ENCODE measurements at places on chromosomes 2 and 18.
A peak's percentile ranks its signal among the peaks of the same experiment; 100 is the strongest.

- DNase-seq: peak; percentile 8
Measured at GRCh38 chr2:120675460-120676130, 60.1 kb upstream of the GLI2 start.

DNA sequence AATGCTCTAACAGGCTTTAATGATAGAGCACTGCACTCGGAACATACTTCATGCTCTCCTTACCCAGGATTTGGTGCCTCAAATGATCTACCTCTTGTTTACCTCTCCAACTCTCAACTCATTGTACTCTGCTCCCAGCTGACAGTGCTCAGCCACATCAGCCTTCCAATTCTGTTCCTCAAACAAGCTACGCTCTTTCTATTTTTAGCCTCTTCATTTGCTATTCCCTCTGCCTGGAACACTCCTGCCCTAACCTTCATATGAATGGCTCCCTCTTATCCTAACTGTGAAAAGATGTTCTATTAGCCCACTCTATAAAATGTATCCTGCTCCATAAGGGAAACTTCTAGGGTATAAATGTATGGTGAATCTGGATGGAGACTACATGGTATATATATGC is 42.5 kb downstream of the PIGN start:
- no peak for DNase-seq

- DNase-seq: no peak
Measured at GRCh38 chr2:218291318-218292047, 820 bp downstream of the TMBIM1 start.

- no peak for DNase-seq
Measured at GRCh38 chr2:159913900-159914299, 115.9 kb upstream of the CD302 start.

DNA sequence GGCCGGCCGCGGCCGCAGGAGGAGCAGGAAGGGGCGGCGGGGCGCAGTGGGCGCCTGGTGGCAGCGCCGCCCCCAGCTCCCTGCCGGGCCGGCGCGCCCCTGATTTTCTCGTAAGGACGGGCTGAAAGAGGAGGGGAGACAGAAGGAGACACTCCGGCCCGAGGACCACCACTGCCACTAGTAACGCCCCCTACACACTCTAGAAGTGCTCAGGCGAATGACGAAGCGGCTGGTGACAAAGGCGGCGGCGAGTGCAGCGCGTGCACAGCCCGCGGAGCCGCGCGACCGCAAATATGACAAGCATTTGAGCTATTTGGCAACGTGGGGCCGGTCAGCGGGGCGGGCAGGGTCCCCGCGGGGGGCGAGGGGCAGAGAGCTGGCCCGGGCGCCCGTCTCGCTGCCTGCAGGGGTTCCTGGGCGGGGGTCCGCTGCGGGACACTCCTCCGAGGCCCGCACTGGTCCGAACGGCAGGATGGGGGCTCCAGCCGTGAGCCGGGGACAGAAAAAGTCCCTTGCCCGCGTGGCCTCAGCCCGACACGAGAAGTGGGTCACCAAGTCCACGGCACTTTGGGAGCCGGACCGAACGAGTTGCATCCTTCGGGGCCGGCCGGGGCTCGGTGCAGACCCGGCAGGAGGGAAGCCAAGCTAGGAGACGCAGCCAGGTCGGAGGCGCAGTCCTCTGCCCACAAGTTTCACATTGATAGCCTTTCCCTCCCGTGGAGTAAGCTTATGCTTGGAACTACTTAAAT is 524 bp upstream of the SERTAD2 start:
- DNase-seq: no peak

DNA sequence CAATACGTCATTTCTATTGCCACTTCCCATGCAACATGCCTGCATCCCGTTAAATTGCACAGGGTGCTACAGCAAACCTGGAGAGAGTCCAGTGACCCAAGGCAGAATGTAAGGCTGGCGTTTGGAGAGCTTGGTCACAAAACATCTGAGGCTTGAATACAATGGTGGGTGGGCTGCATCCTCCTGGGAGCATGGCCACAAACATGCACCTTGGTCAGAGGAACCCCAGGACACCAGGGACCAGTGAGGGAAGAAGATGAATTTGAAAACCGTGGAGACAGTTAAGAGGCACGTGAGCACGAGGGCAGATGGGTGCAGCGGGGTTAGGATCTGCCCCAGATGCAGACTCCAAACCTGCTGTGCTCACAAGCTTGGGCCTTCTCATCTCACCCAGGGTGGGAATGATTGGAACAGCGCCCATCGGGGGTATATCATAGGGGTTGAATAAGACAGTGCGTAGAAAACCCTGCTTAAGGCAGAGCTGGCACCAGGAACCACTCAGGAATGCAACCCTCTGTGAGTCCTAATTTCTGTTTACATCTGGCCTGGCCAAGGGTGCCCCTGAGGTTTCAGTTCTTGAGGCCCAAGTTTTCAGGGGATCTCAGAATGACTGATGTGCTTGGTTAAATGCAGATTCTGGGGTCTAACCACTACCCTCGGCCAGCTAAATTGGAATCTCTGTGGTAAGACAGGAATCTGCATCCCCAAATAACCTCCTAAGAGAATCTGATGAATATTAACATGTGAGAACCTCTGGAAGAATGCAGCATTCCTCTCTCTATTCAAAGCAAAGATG is 97.2 kb downstream of the ARL4C start:
- DNase-seq: no peak

DNA sequence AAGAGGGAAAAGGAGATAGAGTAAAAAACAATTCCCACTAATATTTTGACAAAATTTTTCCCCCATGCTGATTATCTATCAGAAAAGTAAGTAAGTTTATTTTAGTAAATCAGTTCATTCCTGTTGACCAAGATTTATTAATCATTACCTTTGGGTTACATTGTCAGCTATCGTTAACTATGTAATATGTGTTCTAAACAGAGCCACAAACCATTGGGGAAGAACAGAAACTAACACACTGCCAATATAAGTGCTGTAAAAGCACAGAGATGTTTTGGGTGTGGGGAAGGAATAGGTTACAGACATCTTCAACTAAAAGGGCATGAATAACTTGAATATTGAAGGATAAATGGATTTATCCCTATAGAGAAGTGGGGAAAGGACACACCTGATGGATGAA is 42.5 kb upstream of the ACADL start:
- DNase-seq: no peak

GRCh38 chr2:205994344-205994743 is 91.6 kb downstream of the INO80D start:
- DNase-seq: no peak

- DNase-seq: no peak
Measured at GRCh38 chr2:68588589-68588988, 54.8 kb upstream of the PROKR1 start.

DNA sequence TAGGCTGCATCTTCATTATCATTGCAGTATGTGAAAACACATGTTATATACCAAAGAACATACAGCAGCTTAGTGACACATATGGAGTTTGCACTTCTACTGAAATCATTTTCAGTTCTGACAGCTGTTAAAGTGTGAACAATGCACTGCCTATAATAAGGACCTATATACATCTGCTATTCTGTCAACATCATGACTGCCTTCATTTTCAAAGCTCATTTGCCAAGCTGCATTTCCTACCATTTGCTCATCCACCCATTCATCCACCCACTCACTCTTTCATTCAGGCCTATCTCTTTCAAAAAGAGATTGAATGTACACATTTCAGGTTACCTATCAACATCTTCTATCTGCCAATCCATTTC is 81.7 kb upstream of the STK17B start:
- no peak for DNase-seq

DNA sequence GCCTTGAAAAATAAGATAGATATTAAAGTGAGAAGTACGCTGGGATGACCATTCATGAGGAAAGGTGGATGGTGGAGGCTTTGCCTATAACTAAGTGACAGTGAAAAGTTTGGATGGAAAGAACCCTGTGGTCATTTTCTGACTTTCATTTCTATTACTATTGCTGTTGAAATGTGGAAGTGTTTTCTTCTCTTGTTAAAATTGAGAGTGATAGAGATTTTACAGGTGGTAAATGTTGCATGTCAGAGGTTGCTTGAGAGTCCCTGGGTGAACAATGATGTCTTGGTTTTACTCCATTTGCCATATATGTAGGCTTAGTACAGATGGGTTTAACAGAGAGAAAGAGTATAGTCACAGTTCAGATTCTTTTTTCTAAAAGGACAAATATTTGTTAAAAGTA is 18.4 kb downstream of the NCOA1 start:
- no peak for DNase-seq

GRCh38 chr2:235106874-235107639 is 155.2 kb downstream of the SH3BP4 start:
- DNase-seq: no peak

DNA sequence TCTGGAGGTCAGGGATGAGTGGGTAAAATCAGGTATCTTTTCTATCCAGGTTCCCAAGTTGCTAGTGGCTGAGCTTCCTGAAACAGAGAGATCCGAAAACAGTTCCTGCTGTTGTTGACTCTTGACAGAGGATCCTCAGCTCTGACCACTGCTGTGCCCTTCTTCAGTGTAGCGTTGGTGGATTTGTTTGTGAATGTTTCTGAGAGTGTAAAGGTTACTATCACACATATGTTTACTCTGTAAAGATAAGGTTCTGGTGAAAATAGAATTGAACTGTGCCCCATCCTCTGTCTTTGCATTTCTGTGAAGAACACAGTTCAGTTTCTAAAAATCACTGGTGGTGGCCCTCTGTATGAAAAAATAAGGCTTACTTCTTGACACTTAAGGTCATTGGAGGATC is 119.8 kb downstream of the LDLRAD4 start:
- DNase-seq: no peak

DNA sequence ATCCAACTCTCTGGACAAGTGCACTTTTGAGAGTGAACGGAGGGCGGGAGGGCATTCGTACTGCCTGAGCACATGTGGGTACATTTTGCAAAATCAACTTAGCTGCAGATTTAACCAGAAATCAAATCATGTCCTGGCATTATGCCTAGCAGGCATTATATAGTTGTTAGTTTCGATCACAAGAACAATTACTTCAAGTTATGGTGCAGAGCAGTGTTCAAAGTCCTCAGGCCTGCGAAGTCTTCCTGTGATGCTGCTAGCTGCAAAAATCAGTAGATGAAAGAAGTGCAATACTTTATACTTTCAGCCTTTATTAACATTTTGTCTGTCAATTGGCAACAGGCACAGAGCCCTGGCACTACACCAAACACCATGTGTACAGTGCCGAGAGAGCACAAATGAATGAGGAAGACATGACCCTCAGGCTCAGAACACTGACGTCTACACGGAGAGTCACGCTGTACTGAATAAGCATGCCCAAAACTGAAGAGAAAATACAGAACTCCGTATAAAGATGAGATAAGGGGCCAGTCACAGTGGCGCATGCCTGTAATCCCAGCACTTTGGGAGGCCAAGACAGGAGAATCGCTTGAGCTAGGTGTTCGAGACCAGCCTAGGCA is 92.1 kb upstream of the CREB1 start:
- no peak for DNase-seq

DNA sequence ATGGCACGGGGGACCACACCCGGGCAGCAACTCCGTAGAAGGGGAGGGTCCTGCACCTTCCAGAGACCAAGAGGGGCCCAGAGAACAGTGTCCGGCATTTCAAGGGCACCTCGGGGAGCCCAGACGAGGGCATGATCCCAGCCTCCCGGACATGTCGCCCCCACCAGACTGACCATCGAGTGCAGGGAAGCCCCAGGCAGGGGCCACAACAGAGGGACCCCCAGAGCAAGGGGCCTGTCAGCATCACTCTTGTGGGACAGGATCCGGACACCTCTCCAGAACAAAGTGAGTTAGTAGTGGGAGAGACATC is 50.4 kb upstream of the CTDP1 start:
- no peak for DNase-seq

- no peak for DNase-seq
Measured at GRCh38 chr2:30448308-30448707, 1.3 kb downstream of the LCLAT1 start.

DNA sequence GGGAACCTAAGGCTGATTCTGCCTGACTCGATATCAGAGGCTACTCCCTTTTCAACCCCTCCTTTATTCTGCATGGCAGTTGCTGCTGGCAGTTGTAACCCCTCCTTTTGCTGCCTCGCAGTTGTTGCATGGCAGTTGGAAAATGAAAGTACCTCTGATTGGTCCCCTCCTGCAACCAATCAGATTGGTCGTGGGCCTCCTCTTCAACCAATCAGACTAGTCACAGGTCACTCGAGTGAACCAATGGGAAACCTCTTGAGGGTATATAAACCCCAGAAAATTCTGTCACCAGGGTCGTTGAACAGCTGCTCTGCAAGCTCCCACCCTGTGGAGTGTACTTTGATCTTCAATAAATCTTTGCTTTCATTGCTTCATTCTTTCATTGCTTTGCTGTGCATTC is 294.3 kb upstream of the SLC8A1 start:
- DNase-seq: no peak

GRCh38 chr2:116264872-116265271 is 1549.6 kb upstream of the DDX18 start:
- DNase-seq: no peak

GRCh38 chr2:135800513-135801460 is 36.2 kb downstream of the LCT start:
- no peak for DNase-seq

DNA sequence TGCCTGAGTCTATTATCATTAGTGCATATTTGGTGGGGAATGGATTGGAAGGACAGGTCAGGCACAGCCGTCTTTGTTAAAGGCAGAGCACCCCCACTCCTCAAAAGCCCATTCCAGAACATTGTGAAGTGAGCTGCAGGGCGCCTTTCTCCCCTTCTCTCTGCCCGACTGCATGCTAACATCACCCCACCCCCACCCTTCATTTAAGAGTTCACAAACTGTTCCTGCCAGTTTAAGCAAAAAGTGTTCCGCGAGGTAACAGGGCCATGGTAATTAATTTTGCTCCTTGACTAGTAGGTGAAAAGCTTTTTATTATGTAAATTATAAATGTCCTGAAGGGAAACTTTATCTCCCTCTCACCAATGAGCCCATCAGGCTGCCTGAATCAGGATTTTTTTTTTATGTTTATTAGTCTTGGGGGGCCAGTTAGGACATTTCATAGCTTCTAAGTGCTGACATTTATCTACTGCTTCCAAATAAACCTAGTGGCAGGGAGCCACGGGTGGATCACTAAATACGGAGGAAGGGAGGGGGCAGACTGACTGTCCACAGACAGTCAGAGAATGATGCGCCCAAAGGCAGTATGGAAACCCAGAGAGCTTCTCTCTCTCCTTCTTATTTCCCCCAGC is 99.4 kb downstream of the FTCDNL1 start:
- no peak for DNase-seq

GRCh38 chr18:48569915-48570264 is 31.1 kb downstream of the CTIF start:
- DNase-seq: no peak

- no peak for DNase-seq
Measured at GRCh38 chr2:172084645-172085459, 455 bp upstream of the DLX1 start.

DNA sequence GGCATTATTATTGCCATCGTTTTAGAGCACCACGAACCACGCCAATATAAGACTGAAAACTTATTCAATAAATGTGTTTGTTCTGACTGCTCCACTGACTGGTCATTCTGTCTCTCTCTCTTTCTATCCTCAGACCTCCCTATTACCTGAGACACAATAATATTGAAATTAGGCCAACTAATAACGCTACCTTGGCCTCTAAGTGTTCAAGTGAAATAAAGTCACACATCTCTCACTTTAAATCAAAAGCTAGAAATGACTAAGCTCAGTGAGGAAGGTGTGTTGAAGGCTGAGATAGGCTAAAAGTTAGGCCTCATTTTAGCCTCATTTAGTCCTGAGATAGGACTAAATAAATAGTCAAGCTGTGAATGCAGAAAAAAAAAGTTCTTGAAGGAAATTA is 38.8 kb downstream of the G6PC2 start:
- no peak for DNase-seq

Data from stimulated activated CD8-positive, alpha-beta memory T cell treated with anti-CD3 and anti-CD28 coated beads, Interleukin-15, amount 100 ng/mL, for 1 hour (primary cell).